ENCODE measurements at places on chromosomes 2 and 18.

- DNase-seq = no peak
These were observed 5.7 kb downstream of the MGAT5 start for GRCh38 chr2:134259571-134259970.

GRCh38 chr2:130373808-130374365, 18.0 kb downstream of the PTPN18 start:
- no peak for DNase-seq

DNA sequence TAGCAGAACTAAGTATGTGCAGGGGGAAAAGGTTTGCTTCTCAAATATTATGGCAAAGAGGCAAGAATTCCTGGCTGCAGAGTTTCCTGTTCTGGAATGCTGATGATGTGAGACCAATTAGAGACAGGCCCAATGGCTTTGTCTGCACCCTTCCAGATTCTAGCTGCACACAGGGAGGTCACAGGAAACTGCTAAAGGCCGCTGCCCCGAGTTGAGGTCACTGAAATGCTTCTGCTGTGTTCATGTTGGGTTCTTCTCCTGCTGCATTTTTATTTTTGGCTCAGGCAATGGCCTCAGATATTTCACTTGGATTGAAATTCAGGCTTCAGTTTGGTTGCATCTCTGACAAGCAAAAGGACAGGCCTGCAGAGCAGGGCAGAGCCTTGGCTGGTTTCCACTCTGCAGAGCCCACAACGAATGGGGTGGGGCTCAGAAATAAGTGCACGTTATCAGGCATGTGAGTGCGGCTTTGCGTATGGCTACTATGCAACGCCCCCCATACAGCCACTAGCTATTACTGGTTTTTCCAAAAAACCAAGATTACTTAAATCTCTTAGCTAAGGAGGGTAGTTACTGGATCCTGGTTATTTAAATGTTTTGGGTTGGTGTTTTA, 66.9 kb upstream of the FZD5 start:
- no peak for DNase-seq

DNA sequence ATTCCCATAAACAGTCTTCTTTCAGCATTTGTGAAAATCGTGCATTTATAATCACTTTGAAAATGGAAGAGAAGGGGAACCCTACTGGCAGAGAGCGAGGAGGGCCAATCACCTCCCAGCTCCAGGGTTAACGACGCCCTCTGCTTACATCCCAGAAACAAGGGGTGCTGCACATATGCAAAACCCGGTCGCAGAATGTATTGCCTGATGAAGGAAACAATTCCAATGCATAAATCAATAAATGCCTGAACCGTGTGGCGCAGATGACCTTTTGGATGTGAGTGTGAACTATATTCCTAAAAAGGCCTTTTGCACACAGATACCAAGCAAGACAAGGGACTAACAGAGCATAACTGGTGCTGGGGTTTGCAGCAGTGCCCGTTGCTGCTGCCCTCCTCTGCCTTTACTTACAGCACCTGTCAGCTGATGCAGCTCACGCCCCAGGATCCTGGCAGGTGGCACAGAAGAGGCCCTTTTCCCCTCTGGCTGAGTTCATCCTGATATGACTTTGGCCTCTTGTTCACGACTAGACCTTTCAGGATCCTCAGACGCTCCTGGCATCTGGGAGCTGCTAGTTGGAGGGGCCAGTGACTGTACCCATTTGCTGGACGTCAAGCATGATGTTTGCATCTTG, 67.8 kb downstream of the MYT1L start:
- no peak for DNase-seq

DNA sequence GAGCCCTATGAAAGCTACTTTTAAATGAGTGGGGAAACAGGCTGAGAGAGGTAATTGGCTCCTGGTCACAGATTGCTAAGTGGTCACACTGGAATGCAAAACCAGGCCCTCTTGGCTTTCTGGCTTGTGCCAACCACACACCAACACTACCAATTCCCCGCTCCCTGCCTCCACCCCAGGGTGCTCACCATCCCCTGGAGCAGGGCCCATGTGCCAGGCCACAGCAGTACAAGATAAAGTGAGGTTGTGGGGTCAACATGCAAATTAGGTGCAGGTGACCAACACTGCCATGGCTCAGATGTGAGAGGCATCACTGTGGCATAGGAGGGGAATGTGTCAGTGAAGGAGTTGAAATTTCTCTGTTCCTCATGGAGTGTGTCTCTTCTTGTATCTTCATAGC, 312.5 kb downstream of the MYCN start:
- DNase-seq = no peak

All from progenitor cell of endocrine pancreas (in vitro differentiated cells).